ENCODE measurements at places on chromosomes 1 and 21.
A peak's percentile ranks its signal among the peaks of the same experiment; 100 is the strongest.

DNA sequence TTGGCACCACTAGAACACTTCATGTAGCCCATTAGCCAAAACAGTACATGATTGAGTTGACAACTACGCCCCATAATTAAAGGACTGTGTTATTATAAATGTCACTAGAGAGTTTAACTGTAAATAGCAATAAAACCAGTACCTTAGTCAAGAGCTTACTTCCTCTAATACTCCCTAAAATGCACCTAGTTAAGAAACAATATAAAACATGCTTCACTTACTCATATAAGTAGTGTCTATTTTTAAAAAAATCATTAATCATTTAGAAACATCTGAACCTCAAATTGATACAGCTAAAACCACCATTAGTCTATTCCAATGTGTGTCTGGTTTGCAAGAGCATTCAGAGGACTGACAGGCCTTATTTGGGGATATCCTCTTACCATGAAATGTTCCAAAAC lies 25.3 kb downstream of the PTP4A2 start:
- no peak for DNase-seq

- DNase-seq: no peak
Measured at GRCh38 chr1:235515844-235516512, 11.7 kb upstream of the B3GALNT2 start.

GRCh38 chr1:93608187-93609109 lies 73.2 kb downstream of the BCAR3 start:
- DNase-seq: peak; percentile 15

DNA sequence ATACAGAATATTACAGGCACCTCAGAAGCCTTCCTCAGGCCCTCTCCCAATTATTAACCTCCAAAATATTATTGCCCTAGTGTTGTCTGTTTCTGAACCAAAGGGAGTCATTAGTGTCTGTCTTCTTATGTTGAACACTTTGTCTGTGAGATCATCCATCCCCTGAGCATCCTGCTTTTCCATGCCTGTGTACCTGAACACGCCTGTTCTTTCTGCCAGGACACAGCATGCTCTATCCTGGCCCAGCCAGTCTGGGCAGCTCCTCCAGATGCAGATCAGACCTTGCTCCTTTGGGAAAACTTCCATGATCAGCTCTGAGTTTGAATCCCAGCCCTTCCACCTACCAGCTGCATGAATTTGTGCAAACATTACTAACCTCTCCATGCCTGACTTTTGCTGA lies 11.0 kb upstream of the CDC42 start:
- no peak for DNase-seq

GRCh38 chr1:235098991-235099390 lies 29.6 kb downstream of the TOMM20 start:
- DNase-seq: no peak

GRCh38 chr1:86965012-86965826 lies 50.8 kb downstream of the HS2ST1 start:
- DNase-seq: no peak

DNA sequence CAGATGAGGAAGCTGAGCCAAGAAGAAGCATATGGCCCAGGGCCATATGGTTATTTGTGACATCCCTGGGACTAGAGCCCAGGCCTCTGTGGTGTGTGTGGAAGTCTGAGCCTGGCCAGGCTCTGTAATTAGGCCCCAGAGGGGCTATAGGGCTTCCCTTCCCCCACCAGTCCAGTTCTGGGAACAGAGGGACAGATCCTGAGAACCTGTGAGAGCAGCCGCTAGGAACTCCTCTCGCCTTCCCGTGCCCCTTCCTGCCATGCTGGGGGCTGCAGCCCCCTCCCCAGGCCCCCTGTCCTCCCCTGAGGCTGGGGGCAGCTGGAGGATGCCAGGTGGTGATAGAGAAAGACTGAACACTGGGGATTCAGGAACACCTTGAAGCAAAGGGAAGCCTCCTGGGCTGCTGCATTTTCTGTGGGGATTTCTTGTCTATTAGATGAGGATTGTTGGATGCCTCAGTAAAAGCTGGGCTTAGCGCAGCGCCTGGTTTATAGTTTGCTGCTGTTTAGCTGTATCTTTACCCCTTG lies 33.3 kb downstream of the COQ8A start:
- DNase-seq: no peak

DNA sequence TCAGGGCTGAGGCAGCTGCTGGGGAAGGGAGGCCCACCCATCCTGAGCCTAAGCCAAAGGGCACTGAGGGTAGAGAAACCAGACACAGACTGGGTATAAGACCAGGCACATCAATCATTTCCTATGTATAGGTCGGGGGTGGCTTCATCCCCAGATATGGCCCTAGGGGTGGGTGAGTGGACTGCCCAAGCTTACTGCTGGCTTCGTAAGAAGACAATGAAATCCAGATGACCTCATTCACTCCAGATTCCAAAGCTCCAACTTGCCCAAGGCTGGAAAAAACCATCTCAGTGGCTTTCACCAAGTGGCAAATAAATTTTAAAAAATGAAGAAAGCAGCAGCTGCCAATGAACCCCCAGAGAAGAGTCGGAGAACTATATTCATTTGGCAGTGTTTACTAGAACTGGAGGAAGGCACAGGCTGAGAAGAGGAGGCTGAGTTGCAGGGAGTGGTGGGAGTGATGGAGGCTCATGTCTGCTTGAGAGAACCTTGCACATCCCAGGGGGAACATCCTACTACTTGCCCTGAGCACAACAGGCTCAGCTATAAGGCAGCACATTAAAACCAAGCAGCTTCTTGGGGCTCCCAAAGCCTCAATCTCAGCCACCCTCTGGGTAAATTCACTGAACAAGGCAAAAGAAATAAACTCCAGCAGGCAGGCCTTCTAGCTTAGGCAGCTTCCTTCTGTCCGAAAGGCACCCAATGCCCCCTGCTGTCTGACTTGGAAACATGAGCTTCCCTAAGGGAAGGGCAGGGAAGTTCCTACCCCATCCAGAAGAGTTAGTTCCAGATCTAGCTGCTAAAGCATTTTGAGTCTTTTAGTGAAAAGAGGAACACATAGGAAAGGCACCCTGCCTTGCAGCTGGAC lies 14.1 kb downstream of the PEA15 start:
- DNase-seq: no peak

- no peak for DNase-seq
Measured at GRCh38 chr1:178566187-178566586, 53.3 kb downstream of the TEX35 start.

GRCh38 chr21:44682580-44683151 lies 703 bp upstream of the KRTAP12-1 start:
- no peak for DNase-seq
